HuH-7 (cell line): ENCODE measurements at places on chromosomes 16 and 17.

DNA sequence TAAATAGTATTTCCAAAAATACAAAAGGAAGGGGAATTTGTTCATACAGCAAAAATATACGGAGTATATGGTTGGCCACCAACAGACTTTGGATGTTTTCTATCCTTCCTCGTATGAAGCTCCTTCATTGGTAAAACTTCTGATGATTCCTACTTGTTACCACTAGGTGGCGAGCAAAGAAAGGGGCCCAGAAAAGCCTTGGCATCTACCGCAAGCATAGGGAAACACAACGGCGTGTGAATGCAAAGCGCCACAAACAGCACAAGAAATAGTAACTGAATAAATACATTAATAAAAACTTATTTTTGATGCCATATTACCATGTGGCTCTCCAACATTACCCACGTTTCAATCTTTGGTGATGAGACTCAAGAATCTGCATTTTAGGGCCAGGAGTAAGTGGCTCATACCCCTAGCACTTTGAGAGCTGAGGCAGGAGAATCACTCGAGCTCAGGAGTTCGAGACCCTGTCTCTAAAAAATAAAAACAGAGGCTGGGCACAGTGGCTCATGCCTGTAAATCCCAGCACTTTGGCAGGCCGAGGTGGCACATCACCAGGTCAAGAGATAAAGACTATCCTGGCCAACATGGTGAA is 34.5 kb downstream of the YWHAE start:
- DNase-seq: peak; percentile 40

DNA sequence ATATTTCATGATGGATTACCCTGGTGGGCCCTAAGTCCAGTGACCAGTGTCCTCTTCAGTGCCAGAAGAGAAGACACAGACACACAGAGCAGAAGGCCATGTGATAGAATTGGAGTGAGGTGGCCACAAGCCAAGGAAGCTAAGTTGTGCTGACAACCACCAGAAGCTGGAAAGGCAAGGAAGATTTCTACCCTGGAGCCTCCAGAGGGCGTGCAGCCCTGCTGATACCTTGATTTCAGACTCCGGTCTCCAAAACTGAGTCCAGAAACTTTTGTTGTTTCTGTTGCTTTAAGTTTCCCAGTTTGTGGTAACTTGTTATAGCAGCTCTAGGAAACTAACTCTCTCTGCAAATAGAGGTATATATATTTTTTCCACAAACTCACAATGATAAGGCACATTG is 396.6 kb upstream of the ASIC2 start:
- DNase-seq: no peak

GRCh38 chr17:7523033-7523432 is 25.8 kb upstream of the TNFSF12 start:
- no peak for DNase-seq

- no peak for DNase-seq
Observed at GRCh38 chr17:27247071-27247957, 46.6 kb upstream of the WSB1 start.

DNA sequence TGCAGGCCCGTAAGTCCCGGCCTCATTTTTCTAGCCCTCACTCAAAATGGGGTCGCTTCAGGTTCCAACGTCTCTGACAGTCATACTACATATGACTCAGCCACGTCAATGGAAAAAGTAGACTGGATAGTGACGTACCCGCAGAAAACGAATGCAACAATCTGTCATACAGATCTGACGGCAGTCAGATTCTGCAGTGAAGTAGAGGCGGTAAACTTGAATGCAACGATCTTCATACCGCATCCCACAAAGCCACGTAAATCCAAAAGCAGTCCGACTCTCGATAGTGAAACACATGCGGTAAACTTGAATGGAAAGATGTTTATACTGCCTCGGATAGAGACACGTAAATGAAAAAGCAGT is 38.4 kb upstream of the ARL4D start:
- no peak for DNase-seq

DNA sequence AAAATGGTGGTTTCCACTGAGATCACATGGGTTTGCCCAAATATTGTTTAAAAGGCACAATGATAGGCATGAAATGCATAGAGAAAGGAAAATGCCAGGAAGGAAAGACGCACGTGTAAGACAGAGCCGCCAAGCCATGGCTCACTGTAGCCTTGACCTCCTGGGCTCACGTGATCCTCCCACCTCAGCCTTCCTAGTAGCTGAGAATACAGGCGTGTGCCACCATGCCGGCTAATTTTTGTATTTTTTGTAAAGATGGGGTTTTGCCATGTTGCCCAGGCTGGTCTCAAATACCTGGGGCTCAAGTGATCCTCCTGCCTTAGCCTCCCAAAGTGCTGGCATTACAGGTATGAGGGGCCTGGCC is 4.0 kb downstream of the BHLHA9 start:
- DNase-seq: no peak

GRCh38 chr16:471353-472198 is 46.1 kb downstream of the RAB11FIP3 start:
- DNase-seq: no peak

GRCh38 chr16:47699106-47699505 is 238.0 kb downstream of the PHKB start:
- DNase-seq: no peak
